ENCODE measurements at places on chromosomes 13 and 19.

DNA sequence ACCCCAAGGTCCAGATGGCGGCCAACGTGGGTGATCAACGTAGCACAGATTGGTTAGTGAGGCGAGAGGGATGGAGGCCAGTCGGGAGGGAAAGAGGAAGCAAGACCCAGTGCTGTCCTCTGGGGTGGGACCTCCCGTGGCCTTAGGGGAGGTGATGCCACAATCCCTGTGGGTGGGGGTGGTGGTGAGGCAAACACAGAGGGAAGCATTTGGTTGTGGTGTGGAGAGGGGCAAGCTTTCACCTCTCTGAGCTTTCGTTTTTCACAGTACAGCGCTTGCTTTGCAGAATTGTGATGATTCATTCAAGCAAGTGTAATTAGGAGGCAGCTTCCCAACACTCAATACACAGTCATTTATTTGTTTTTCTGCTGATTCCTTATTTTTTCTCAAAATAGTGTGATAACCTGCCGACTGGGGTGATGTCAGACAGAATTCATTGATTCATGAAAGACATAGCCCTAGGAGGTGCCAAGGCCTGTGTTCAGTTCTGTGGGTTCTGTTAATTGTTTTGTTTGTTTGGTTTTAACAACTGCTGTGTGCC lies 2.4 kb downstream of the LENG8 start:
- no peak for DNase-seq

DNA sequence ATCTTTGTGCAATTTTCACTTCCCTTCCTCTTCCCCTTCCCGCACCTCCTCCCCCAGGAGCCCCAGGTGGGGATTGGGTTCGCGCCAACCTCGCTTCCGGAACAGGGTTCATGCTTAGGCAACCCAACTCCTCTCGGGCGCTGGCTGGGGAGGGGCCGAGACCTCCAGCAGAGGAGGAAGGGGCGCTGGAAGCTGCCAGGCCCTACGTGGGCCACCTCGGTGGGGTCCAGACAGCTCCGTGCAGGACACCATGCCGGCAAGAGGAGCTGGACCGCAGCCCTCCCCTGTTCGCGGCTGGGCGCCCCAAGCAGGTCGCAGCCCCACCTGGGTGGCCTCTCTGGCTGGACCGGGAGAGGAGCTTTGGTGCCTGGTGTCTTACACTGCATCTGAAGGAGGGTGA lies 91.1 kb downstream of the SPACA7 start:
- no peak for DNase-seq

DNA sequence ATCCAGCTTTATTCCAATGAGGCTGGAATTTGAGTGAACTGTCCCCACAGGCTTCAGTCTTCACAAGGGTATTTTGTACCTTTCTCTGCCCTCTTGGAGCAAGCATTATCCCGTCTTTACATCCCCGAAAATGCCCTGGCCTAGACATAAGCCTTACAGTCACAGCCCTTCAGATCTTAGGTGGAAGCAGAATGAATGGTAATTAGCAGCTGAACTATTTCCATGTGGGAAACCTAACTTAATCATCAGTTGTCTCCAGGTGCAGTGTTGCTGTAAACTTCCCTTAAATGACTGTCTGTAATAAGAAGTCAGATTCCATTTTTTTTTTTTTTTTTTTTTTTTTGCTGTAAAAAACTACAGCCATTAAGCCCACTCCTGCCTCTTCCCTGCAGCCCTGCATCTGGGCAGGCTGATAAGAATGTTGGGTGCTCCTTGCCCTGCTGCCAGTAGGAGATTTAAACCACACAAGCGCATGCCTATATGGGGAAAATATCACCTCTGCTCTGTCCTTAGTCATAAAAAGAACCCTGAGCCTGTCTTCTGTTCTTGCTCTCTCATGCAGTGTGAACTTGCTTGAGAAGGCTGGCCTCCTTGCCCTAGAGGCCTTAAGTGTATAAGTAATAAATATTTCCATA lies 426.8 kb upstream of the SLITRK5 start:
- DNase-seq = no peak

- no peak for DNase-seq
Observed at GRCh38 chr19:35388277-35389054, 17.6 kb downstream of the GPR42 start.

DNA sequence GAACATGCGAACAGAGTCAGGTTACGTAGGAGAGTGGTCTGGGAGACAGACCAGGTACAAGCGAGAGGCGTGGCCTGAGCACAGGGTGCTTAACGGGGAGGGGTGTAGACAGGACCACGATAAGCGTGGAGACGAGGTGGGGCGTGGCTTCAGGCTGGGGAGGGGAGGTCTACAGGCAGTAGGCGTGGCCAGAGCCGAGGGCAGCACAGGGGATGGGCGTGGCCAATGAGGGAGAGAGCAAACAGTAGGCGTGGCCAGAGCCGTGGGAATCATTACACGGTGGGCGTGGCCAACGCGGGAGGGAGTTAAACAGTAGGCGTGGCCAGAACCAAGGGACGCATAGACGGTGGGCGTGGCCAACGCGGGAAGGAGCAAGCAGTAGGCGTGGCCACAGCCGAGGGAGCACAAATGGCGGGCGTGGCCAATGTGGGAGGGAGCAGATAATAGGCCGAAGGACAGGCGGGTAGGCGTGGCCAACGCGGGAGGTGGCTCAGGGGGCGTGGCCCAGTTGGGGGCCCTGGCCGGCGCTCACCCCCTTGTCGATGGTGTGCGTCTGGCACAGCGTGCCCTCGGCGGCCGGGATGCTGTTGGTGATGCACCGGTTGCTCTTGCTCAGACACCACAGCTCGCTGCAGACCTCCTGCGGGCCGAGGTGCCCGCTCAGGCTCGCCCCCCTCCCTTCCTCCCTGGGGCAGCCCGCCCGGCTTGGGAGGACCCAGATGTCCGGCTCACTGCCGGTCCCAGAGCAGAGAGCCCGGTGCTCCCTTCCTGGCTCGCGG lies 15.2 kb upstream of the MYO1F start:
- DNase-seq = peak; percentile 26

DNA sequence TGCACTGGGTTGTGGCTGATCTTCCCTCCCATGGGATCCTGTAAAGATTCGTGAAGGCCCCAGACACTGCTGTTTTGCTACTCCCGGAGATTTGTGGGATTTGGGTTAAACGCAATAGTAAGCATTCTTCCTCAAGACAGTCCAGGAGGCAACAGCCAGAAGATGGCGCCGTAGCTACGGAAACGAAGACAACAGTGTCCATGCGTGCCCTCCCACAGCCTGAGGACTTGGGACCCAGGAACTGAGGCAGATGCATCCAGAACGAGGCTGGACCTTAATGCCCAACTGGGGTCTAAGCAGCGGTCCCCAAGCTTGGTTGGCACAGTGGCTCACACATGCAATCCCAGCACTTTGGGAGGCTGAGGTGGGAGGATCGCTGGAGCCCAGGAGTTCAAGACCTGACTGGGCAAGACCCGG lies 57.6 kb upstream of the ZNF507 start:
- peak; percentile 43 for DNase-seq

DNA sequence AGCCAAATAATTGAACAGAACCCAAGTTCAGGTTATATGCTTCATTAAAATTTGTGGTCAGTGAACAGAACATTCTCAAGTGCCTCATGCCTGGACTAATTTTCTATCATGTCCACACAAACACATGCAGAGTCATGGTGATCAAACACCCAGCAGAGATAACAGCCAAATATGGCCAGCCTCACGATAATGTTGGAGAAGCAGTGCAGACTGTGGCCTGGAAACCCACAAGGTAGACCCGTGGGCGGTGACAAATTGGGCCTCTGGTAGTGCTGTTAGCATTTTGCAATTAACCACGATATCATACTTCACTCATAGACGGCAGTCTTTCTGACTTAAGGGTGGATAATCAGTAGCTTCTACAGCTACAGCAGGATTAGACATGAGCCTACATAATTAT lies 35.0 kb upstream of the VWA8 start:
- DNase-seq = no peak

GRCh38 chr19:32373585-32374295 lies 28.3 kb downstream of the ZNF507 start:
- peak; percentile 90 for DNase-seq

DNA sequence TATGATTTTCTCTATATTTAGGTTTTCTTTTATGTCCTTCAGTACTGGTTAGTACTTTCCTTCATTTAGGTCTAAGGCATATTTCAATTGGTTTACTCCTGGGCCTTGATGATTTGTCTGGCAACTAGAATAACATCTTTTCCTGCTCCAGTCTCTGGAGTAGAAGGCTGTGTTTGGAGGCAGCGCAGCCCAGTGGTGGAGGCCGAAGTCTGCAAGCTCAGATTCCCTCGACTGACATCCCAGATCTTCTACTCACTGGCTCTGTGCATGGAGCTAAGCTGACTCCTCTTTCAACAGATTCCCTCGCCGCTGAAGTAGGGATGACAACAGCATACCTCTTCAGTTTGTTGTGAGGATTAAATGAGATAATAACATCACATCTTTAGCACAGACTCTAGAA lies 141.0 kb downstream of the RAP2A start:
- DNase-seq = peak; percentile 13

DNA sequence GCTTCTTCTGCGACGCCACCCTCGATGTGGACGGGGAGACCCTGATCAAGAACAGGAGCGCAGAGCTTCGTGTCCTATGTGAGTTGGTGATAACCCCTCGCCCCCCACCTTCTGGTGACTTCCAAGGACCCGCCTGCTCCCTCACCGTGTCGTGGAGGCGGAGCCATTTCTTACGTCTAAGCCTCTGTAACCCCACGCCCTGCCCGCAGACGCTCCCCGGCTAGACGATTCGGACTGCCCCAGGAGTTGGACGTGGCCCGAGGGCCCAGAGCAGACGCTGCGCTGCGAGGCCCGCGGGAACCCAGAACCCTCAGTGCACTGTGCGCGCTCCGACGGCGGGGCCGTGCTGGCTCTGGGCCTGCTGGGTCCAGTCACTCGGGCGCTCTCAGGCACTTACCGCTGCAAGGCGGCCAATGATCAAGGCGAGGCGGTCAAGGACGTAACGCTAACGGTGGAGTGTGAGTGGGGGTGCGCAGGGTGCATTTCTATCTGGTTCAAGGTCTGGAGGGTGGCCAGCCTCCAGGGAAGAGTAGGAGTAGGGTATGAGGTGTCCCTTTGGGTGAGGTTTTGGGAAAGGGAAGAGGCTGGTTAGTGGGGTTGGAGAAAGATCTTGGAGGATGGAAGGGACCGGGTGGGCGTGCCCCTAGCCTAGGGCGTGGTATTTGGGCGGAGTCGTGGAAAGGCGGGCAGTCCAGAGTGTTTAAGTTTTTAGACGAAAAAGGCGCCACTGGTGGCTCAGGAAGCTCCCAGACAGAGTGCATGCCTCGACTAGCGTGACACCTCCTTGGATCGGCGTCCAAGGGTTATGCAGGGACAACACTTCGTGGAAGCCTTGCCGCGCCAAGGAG lies 3.3 kb downstream of the ICAM5 start:
- no peak for DNase-seq

DNA sequence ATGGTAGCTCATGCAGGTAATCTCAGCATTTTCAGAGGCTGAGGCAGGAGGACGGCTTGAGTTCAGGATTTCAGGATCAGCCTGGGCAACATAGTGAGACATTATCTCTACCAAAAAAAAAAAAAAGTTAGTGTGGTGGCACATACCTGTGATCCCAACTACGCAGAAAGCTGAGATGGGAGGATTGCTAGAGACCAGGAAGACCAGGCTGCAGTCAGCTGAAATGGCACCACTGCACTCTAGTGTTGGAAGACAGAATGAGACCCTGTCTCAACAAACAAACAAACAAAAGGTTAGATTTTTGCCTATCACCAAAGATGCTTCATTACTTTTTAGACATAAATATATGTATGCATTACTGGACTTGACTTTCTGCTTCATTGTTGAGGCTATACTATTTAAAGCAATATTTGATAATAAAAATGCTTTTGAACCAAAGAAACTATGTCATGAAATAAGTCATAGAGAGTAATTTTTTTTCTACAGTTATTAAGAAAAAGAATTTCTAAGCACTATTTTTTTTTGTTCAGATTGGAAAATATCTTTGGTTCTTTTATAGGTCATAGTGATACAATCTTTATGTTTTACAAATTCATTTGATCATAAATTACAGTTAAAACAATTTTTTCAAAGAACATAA lies 1180.1 kb upstream of the ATXN8OS start:
- peak; percentile 41 for DNase-seq

- DNase-seq = no peak
Observed at GRCh38 chr19:16026756-16027155, 49.5 kb upstream of the TPM4 start.

- no peak for DNase-seq
Observed at GRCh38 chr19:31113293-31113692, 235.9 kb downstream of the TSHZ3 start.

- no peak for DNase-seq
Observed at GRCh38 chr13:32883474-32883873, 132.7 kb upstream of the KL start.
